ENCODE measurements at places on chromosomes 3 and 15.

- DNase-seq: no peak
These were observed 476.8 kb downstream of the C3orf38 start for GRCh38 chr3:88626456-88627120.

- DNase-seq: no peak
These were observed 70.1 kb downstream of the UQCC5 start for GRCh38 chr3:52606373-52607085.

- DNase-seq: no peak
These were observed 248.9 kb downstream of the THSD4 start for GRCh38 chr15:71364117-71364584.

- DNase-seq: no peak
These were observed 102.2 kb downstream of the ERC2 start for GRCh38 chr3:56365905-56366640.

- no peak for DNase-seq
These were observed 63.4 kb downstream of the LRIG1 start for GRCh38 chr3:66437341-66437929.

GRCh38 chr15:92393071-92393979, at the start of gene ST8SIA2:
Gene ST8SIA2 (plus strand): TSS chr15:92393881. CDS start chr15:92394065, 184 bp downstream.
- DNase-seq: peak; percentile 27

DNA sequence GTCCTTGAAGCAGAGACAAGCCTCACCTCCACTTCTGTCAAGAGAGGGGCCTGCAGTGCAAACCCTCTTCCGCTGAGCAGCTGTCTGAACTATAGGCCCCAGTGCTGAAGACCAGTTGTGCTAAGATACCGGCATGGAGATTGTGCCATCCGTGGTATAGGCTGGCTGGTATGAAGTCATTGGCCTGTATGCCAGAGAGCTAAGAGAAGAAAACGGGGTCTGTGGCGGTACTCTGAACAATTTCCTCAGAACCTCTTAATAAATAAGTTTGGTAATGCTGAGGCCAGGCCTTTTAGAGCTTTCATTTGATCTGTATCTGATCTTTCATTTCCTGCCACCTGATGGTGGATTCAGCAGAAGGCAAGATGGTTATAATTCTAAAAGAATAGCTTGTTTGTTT, 123.0 kb downstream of the LRIG1 start:
- no peak for DNase-seq

- no peak for DNase-seq
These were observed 33.2 kb downstream of the ANXA2 start for GRCh38 chr15:60364612-60364924.

DNA sequence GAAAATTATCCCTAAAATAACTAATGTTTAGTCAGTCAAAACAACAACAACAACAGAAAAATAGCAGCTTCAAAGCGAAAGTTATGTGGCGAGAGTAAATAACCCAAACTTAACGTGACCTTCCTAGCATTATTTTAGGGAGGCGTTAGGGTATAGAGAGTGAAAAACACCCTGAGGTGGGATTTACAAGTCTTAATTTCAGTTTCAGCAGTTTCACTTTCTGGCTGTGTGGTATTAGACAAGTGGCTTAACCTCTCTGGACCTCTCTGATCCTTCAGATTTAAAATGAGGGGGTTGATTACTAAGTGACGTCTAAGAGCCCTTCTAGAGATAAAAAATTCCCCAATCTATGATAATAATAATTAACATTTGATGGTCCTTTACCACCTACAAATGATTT, 291.2 kb downstream of the ZBTB20 start:
- no peak for DNase-seq

GRCh38 chr3:184209146-184209923, 20.1 kb upstream of the VWA5B2 start:
- no peak for DNase-seq

DNA sequence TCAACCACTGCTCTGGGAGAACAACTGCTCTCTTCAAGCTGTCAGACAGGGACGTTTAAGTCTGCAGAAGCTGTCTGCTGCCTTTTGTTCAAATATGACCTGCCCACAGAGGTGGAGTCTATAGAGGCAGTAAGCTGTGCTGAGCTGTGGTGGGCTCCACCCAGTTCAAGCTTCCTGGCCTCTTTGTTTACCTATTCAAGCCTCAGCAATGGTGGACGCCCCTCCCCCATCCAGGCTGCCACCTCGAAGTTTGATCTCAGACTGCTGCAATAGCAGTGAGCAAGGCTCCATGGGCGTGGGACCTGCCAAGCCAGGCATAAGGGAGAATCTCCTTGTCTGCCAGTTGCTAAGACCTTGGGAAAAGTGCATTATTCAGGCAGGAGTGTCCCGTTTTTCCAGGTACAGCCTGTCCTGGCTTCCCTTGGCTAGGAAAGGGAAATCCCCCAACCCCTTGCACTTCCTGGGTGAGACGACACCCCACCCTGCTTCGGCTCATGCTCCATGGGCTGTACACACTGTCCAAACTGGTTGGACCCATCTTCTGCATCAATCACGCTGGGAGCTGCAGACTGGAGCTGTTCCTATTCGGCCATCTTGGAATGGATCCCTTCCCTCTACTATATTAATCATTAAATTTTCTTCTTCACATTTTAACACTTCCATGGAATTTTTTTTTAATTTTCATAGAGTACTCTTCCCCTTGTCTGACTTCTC, 167.0 kb upstream of the UBE2E2 start:
- no peak for DNase-seq

GRCh38 chr15:52361975-52362494, 66.4 kb upstream of the MYO5C start:
- no peak for DNase-seq

DNA sequence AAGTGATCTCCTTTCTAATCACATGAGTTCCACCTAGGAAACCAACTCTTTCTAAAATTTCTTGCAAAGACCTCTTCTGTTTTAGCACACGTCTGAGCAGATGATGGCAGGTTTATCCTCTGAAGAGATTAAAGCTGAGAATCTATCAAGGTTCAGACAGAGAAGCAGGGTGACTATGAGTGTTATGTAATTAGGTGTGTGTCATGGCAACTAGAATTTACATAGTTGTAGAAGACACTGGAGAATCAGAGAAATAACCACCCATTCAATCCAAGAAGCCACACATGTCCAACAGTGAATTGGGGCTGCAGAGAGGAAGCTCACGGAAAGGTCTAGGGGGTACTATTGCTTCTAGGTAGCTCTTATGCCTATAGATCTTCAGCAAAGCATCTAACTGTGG, 600.5 kb downstream of the PYDC2 start:
- no peak for DNase-seq

GRCh38 chr3:52614689-52615088, 71.0 kb downstream of the PBRM1 start:
- DNase-seq: no peak

DNA sequence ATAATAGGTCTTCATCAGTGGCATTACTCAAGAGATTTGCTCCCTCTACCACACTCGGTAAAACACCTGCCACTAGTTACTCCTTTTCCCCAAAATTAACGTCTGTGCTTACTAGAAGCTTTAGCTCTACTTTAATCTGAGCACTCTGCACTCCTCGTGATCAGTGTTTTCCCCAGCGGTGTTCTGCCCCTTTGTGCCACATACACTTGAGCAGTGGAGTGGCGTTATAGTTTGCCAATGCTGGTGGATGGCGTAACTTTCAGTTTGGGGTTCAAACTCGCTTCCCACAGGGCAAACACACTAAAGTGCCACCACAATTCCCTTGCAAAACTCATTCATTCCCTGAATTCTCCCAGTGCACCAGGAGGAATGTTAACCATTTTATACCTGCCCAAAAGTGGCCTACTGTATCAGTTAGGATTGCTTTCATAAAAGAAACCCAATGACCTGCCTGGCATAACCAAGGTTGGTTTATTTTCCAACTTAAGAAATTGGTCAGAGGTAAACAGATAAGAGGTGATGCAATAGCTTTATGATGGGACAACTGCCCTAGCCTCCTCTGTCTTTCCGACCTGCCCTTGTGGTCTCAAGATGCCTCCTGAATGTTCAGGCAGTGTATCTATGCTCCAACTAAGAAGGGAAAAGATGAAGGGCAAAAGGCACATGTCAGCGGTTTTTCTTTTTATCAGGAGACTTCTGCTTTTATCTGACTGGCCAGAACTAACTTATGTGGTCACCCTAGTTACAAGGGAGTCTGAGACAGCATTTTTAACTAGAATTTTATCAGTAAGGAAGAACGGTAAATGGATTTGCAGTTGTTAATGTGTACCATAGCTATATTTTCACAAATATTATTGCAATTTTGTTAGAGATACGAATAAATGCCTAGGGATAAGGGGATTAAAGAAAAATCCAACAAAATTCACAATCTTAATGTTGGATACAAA, 83.9 kb downstream of the FSIP1 start:
- no peak for DNase-seq

GRCh38 chr15:96585484-96586386, 255.2 kb downstream of the NR2F2 start:
- DNase-seq: no peak

DNA sequence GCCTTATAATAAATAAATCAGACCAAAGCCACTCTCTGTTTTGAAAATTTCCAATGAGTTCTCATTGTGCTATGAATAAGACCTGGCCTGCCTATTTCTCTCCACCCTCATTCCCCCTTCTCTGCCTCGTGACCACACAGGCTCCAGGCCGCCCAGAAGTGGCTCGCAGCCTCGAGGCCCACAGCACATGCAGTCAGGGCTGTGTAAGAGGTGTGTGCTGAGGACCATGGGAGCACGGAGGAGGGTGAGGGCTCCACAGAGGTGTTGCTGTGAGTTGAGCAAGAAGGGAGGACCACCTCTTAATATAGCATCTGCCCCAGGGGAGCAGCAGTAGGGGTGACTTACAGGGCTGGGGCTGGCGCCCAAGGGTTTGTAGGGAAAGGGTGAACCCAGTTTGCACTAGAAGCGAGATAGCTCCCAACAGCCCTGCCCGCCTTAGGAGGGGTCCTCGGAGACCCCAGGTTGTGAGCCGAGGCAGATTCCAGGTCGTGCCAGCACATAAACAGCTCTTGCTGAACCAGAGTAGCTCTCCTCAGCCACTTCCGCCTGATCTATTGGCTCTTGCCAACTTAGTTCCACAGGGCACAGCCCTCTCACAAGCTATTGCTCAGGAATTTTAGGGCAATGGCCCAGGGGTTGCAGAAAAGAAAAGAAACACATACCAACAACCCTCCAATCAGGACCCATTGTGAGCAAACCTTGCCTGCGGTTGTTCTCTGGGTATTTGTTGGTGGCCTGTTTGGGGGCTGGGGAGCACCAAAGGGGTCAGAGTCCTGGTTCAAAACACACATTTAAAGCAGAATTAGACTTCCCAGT, 117.7 kb downstream of the MYLK start:
- no peak for DNase-seq

DNA sequence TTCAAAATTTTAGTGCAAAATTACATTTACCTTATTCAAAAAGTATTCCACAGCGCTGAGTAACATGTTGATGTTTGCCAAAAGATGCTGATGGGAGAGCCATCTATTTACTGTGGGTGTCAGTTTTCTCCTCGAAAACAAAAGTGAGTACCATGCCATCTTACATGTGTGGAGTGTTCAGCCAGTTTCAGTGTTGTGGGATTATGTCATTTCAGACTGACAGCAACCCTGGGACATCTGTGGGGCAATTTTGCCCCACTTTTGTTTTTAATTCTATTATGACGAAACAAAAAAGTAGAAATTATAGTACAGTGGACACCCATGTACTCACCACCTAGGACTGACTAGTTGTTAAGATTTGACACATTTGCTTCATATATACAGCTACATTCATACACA, 19.6 kb downstream of the SLCO3A1 start:
- no peak for DNase-seq

DNA sequence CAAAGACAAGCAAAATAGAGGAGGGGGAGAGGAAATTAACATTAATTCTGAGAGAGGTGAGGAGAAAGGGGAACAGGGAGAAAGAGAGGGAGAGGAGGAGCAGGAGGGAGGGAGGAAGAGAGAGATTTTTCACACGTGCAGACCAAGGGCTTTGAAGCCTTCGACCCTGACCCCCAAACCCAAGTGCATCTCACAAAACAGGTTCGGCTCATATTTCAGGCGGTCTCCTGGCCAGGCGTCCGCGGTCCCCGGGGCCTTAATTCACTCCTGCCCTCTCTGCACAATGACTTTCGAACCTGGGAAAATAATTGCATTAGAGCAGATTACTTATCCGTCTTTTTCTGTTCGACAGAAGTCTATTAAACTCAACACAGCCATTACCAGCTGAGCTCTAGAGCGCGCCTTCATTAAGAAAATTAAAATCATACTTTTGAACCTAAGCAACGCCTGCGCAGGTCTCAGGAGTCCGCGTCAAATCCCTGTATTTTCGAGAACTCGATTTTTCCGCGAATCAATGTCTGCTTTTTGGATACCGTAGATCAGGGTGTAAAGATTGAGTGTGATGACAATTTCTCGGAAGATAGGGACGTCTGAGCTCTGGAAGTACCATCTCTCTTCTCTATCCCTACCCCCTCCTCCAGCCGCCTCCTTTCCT, 220.7 kb downstream of the MEIS2 start:
- no peak for DNase-seq

GRCh38 chr3:55721716-55722484, 234.8 kb upstream of the WNT5A start:
- peak; percentile 55 for DNase-seq

DNA sequence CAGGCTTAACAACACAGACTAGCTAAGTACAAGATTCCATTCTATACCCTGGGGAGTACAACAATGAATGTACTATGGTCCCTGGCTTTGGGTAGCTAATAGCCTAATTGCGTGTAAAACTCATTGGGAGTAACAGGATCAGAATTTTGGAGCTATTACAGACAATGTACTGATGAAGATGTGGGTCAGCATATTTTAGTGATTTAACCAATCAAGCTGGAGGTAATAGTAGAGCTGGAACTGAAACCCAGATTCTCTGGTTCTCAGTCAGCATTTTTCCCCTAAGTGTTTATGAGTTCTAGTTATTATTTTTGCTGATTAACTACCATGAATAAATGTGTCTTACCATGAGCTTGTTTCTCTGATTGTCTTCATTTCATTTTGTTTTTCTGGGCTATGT, 578.7 kb downstream of the NLGN1 start:
- no peak for DNase-seq

GRCh38 chr15:64343841-64344240, 12.1 kb downstream of the CSNK1G1 start:
- DNase-seq: no peak

DNA sequence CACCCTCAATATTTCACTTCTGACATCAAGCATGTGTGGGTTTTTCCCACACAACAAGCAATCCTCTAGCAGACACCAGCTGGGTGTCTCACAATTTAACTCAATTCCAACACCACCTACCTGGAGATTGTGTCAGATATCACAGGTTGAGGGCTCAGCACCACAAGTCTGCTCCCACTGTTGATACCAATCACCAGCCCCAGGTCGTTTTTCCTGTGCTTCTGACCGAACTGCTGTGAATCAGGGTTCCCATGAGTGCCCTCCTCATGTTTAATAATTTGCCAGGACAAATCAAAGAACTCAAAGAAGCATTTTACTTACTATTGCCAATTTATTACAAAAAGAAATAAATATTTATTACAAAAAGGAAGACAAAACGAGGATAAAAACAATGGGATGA, 25.0 kb upstream of the PRR20G start:
- DNase-seq: no peak

All from germinal center (tissue), 1 donor.